ENCODE measurements at places on chromosomes 11 and 22. TPM values are rescaled to one million over a fixed set of nuclear protein-coding genes. Genes with fewer than 3 reads are reported as not detected.

The PLAAT5 gene
- not detected for total RNA-seq

The BATF2 gene
- 0.65 TPM for total RNA-seq

The GGTLC2 gene
- total RNA-seq, result not detected

The OR52I2 gene
- not detected for total RNA-seq

The GDPD4 gene
- total RNA-seq, result not detected

The AGBL2 gene
- total RNA-seq, result 1.0 TPM

The RAG1 gene
- 0.42 TPM for total RNA-seq

The SEC14L6 gene
- total RNA-seq, result not detected

The HBE1 gene
- total RNA-seq, result 0.09 TPM

The PVALB gene
- not detected for total RNA-seq

The MAPK8IP1 gene
- 6.6 TPM for total RNA-seq

The HOATZ gene
- total RNA-seq, result not detected

Data from A549 treated with dexamethasone at 1 μM for 4 hours (cell line).